ENCODE measurements at places on chromosomes 2 and 18.
A peak's percentile ranks its signal among the peaks of the same experiment; 100 is the strongest.

- DNase-seq: no peak
Measured at GRCh38 chr2:207176247-207176646, 10.5 kb upstream of the KLF7 start.

DNA sequence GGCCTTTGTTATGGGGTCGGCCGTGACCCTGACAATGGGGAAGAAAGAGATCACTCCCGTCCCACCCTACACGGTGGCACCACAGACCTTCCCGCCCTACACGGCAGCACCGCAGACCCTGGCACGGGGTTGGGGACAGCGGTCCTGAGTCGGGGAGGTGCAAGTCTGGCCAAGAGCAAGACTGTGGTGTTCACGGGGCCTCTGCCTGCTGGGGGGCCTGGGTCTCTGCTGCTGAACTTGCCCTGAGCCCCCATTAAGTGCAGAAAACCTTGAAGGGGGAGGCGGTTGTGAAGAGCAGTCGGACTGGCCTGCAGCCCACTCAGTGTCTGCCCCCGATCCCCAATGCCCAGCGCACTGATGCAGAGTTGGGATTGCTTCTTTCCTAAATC lies 75.9 kb downstream of the SLC66A2 start:
- peak; percentile 80 for DNase-seq

- no peak for DNase-seq
Measured at GRCh38 chr2:12050396-12050795, 304.0 kb downstream of the LPIN1 start.

DNA sequence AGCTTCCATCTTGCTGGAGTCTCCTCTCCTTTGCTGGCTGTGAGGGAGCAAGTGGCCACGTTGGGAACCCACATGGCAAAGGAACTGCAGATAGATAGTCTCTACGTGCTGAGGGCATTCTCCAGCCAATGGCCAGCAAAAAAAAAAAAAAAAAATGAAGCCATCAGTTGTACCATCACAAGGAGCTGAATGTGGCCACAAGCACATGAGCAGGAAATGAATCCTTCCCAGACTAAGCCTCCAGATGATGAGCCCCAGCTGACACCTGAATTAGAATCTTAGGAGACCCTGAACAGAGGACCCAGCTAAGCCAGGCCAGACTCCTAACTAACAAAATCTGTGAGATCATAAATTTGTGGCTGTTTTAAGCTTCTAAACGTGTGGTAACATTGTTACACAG lies 57.9 kb downstream of the SPIRE1 start:
- DNase-seq: no peak

- DNase-seq: no peak
Measured at GRCh38 chr2:132860220-132860619, 190.2 kb upstream of the LYPD1 start.
